ENCODE measurements at places on chromosomes 6 and 20.
A peak's percentile ranks its signal among the peaks of the same experiment; 100 is the strongest.

DNA sequence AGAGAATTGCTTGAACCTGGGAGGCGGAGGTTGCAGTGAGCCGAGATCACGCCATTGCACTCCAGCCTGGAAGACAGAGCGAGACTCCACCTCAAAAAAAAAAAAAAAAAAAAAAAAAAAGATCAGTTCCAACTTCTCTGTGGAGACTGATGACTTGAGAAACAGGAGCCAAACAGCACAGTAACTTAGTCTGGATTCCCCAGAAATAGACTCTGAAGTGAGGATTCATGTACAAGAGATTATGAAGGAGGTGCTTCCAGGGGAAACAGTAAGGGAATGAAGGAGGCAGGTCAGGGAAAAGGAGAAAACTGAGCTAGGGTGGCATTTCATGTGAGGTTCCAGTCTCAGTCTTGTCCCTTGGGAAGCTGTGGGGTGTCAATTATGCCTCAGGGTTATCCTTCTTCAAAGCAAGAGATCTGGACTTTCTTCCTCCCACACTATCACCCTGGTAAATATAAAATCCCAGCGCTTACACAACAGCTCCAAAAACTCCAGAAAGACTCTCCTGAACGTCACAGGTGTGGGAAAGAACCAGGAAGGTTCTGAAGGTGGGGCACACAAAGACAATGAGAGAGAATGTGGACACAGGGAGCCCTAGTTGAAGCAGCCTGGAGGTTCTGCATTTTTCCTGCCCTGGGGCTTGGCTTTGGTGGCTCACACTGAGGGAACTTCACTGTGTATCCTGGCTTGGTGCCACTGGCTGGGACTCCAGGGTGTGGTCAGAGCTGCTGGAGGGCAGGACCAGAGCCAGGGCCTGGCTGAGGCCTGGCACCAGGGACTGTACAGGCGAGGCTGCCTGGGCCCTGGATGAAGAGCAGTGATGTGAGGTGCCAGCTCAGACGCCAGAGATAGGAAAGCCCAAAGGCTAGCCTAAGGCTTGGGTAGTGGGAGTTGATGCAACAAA, 46.8 kb downstream of the PCNA start:
- no peak for DNase-seq

DNA sequence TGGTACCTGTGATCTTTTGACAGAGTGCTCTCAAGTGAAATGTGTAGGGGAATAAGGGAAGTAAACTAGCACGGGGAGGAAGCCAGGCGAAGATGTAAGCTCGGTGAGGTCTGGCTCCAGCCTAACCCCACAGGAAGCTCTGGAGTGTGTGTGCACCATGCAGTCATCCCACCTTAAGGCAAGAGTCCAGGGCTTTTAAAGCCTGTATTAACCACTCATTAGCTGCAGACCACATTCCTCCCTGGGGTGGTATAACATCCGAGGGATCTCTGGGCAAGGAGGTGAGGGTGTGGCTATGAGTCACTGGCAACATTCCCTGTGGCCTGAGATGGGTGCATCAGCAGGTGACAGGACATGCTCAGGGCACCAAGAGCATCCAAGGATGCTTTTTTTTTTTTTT, 12.5 kb upstream of the RANBP9 start:
- DNase-seq, result no peak

DNA sequence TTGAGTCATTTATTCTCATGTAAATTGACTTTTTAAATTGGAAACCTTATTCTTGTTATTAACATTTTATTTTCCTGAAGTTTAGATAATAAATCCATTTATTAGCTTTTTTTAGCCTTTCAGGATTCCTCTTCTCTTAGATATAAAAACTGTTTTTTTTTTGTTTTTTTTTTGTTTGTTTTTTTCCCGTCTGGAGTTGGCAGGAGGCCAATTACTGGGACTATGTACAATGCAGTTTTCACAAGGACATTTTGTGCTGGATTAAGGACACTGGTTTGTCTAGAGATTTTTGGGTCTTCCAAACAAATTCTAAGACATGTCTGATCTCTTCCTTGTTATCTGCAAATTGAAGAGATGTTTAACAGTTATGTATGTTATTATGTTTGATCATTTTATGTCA, 1.3 kb downstream of the BTNL2 start:
- DNase-seq, result no peak

DNA sequence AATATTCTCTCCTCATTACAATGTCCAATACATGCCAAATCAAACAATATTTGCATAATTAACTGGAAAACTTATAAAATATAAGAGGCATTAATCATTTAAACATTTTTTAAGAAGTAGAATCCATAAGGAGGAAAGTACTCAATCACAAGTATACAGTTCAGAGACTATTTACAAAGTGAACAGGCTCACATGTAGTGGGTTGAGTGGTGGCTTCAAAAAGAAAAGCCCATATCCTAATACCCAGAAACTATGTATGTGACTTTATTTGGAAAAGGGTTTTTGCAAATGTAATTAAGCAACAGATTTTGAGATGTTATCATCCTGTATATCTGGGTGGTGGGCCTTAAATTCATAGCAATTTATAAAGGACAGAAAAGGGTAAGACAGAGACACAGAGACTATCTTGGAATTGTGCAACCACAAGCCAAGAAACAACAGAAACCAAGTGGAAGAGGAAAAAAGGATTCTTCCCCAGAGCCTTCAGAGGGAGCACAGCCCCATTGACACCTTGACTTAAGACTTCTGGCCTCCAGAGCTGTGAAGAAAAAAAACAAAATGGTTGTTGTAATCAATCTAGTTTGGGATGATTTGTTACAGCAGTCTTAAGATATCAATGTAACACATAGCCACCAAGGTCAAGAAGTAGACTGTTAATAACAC, 32.7 kb upstream of the CRISP1 start:
- DNase-seq, result no peak

DNA sequence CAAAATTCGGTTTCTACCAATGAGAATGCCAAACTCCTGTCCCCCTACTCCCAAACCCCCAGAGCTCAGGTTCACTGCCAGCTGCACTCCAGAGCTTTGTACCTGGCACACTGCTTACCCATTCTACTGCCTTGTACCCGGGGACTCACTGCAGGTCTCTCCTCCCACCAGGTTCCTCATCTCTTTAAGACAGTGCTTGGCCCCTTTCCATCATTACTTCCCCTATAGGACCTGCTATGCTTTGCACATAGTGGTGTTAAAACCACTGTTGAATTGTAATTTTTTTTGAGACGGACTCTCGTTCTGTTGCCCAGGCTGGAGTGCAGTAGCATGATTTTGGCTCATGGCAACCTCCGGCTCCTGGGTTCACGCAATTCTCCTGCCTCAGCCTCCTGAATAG, 25.9 kb downstream of the LYRM4 start:
- no peak for DNase-seq

GRCh38 chr6:51855310-51856082, 231.9 kb downstream of the PKHD1 start:
- peak; percentile 2 for DNase-seq

DNA sequence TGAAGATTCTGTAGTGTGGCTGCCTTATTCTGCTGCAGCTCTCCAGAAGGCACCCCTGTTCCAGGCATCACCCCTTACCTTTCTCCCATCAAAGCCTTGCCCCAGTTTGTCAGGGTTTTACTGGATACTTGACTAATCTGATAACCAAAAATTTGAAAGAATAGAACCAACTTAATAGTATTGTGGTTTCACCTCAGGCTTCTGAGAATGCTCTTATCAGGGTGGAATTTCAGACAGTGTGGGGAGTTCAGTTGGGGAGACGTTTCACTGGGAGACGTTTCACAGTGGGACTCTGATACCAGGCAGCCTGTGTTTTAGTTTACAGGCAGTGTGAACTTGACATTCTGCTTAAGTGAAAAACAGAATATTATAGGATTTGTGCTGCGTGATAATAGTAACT, 50.5 kb downstream of the SCAND1 start:
- no peak for DNase-seq

GRCh38 chr20:42063141-42063540, 445.0 kb upstream of the CHD6 start:
- no peak for DNase-seq

GRCh38 chr6:53795702-53796450, 1.1 kb downstream of the LRRC1 start:
- DNase-seq, result no peak

DNA sequence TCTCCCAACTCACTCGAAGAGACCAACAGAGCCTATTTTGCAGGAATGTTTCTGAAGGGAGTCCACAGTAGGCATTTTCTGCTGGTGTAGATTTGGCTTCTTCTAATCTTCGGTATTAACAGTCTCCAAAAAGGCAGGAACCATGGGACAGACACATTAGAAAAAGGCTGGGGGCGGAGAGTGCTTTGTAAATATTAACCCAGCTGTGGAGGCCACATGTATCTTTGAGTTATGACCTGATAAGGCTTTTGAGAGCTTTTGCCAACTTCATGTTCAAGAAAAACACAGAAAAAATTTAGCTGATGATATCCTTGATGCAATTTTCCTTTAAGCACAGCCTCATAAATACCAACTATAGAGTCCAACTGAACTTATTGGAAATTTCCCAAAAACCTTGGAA, 119.4 kb upstream of the TSHZ2 start:
- no peak for DNase-seq

DNA sequence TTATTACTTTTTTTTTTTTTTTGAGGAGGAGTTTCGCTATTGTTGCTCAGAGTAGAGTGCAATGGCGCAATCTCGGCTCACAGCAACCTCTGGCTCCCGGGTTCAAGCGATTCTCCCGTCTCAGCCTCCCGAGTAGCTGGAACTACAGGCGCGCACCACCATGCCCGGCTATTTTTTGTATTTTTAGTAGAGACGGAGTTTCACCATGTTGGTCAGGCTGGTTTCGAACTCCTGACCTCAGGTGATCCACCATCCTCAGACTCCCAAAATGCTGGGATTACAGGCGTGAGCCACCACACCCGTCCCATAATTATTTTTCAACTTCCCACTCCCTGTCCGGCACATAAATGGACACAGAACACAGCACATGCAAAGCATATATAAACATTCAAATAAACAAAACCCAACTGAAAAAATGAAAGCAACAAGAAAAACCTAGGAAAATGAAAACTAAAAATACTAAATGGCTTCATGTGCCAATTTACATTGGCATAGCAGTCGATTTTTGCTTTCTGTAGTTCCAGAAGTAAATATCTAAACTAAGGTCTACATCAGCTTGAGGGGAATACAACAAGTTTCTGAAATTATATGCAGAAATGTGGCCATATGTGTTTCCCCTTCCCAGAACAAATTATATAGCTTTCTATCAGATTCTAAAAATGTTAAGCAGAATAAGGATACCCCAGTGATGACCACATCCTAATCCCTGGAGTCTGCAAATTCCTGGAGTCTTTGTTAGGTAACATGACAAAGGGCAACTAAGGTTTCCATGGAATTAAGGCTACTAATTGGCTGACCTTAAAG, 113.9 kb downstream of the HFE start:
- no peak for DNase-seq

- DNase-seq, result no peak
Observed at GRCh38 chr6:95576218-95576997, 927 bp upstream of the MANEA start.

GRCh38 chr20:44407402-44408184, 52.1 kb downstream of the HNF4A start:
- DNase-seq, result no peak

DNA sequence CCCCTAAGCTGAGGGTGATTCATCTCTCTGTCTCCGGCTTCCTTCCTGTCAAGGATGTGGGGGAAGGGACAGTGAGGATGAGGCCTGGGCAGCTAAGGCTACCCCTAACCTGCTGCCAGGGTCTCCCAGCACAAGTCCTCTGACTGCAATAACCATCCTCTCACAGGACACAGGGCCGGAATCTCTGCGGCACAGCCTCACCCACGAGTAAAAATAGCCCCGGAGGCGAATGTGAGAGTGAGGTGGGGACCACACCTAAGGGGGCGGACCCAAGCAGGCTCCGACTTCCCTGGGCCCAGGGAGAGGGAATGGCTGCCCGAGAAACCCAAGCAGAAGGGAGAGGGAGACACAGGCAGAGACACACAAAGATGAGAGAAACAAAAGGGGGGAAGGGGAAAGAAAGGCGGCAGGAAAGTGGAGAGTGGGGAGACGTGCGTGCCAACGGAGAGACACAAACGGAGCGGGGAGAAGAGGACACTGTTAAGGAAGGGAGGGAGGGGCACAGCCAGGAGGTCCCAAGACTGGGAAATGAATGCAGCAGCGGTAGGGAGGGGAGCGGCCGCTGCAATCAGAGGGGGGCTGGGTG, 1.4 kb downstream of the CLIC1 start:
- DNase-seq, result peak; percentile 20

- DNase-seq, result no peak
Observed at GRCh38 chr20:5214826-5215225, 88.0 kb downstream of the CDS2 start.

DNA sequence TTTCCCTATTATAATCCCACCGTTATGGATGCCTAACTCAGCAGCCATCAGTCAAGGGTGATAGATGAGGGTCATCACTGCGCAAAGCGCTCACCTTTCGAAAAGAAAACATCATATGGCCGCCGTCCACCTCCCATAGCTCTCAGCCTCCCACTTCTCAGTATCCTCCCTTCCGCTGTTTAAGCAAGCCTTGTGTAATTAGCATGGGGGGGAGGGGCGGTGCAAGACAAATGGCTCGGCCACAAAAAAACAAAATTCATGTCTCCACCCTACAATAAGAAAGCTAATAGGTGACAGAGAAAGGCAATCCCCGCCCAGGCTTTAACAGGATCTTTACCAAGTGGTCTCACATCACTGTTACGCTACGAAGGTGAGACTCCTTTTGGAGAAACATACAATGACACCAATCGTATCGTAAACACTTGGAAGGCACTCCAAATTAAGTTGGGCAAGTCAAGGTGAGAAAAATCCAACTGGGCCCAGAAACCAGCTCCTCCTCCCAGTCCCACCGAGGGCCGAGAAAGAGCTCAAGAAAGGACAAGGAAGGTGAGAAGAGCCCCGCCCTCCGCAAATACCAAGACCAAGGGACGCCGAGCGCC, 645 bp downstream of the DDX39B start:
- peak; percentile 33 for DNase-seq

DNA sequence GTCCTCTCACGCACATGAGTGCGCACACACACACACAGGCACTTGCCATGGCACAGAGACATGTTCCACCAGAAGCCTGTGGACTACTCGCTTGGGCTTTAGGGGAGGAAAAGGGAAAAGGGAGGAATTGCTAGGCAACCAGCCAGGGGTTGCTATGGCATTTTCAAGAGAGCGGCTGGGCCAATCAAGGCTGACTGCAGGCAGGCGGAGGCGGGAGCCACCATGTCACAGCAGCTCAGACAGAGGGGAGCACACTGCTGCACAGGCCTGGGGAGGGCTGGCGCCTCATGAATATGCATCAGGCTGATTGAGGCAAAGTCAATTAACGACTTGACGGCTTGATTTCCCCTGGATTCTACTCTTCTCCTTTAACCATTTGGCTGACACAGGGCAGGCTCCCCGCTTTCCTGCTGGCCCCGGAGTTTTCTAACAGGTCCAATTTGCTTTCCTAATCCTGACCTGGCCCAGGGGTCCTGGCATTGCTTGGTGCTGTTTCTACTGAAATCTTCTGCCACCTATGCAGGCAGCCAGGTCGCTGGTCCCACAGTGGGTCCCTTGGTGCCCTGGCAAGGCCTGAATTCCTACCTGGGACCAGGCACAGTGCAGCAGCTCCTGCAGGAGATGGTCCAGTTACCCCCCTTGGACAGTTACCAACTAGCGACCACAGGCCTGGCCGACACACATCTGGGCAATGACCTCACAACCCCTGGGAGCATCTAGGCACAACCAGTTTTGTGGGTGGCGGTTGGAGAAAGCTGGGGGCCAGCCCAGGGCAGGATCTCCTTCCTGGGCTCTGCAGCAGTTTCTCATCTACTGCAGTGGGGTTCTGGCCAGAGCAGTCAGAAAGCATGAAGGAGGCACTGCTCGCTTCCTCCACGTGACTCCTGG, 52.1 kb downstream of the YTHDF1 start:
- DNase-seq, result no peak

- DNase-seq, result no peak
Observed at GRCh38 chr6:149089510-149089909, 228.0 kb upstream of the TAB2 start.

Measured in stimulated activated CD4-positive, alpha-beta T cell treated with anti-CD3 and anti-CD28 coated beads, Interleukin-1b, Interleukin-23, amount 100 ng/mL, for 4 hours (primary cell).